Hematopoietic multipotent progenitor cell (in vitro differentiated cells): ENCODE measurements at places on chromosomes 6 and 20.

GRCh38 chr6:36986704-36987047 lies 680 bp upstream of the MTCH1 start:
- DNase-seq, result no peak

- no peak for DNase-seq
Observed at GRCh38 chr20:32135983-32136515, 26.5 kb downstream of the TM9SF4 start.

DNA sequence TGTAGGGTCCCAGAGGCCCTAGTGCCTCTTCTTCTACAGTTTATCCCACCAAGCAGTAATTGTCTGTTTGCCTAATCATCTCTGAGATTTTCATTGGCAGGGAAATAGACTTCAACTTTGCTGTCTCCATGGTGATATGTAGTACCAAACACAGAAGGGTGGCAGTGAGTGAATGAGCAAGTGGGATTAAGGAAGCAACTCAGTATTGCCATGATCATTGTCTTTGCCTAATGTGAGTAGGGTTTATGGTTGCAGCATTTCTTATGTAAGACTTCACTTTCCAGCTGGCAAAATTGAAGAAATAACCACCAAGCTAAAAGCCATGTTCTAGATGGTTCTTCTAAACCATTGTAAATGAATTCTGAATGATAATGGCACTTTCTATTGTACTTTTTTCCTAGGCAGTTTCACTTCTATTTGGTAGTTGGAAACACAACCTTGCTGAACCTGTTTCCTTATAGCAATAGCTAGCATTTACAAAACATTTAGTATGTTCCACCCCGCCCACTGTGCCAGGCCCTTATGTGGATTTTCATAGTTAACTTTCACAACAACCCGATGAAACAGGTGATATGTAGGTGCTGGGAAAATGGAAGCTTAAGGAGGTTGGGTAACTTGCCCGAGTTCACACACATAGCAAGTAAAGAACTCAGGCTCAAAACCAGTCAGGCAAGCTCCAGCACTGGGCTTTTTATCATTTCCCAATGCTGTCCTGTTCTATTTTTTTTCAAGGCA lies 32.0 kb downstream of the ZC2HC1B start:
- no peak for DNase-seq

- DNase-seq, result no peak
Observed at GRCh38 chr20:20334489-20334888, 33.4 kb upstream of the INSM1 start.

DNA sequence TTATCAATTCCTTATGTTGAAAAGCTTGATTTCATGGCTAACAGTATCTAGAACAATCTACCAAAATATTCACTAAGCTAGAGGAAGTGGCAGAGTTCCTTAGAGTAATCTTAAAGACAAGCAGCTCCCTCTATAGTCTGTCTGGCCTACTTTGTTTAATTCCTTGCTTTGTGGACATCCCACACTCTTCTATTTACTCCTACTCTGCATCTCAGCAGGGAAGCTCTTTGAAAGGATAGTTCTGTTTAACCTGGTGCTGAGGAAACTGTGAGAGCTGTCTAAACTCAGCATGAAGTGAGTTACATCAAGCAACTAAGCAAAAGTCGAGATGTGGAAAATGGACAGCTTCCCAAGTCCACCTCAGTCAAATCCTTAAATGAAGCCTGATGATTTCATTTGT lies 4.3 kb downstream of the REV3L start:
- peak; percentile 59 for DNase-seq

DNA sequence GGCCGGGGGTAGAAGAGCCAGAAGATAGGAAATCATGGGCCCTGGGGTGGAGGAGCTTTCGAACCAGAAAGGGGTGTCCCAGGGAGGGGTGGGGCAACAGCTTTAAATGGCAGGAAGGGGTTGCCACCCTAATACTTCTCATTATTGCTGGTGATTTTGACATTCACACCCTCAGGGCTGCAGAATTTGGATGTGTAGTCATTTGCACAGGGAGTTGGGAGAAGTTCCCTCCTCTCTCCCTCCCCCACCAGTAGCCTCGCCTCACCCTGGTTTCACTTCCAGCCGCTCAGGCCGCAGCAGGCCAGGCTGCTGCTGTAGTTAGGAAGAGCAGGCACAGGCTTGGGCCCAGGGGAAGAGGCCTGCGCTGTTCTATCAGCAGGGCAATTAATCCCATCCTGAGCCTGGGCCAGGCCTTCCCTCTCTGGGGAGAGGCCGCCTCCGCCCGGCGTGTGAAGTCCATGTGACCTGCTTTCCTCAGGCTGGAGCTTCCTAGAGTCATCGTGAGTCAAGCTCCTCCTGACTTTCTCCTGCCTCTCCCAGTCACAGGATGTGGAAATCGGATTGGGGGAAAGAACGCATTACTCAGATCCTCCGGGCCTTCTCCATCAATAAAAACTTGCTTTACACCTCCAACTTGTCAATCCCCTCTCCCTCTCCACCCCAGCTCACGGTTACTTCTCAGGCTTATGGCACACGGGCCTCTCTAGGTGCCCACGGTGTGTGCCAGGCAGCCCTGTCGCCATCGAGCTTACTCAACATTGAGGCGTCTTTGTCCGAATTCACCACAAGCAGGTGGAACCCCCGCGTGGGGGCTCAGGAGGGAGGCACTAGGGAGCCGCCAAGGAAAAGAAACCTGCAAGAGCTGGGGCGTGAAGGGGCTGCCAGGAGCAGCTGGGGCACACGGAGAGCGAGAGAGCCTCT lies 7.8 kb downstream of the ADTRP start:
- DNase-seq, result no peak

DNA sequence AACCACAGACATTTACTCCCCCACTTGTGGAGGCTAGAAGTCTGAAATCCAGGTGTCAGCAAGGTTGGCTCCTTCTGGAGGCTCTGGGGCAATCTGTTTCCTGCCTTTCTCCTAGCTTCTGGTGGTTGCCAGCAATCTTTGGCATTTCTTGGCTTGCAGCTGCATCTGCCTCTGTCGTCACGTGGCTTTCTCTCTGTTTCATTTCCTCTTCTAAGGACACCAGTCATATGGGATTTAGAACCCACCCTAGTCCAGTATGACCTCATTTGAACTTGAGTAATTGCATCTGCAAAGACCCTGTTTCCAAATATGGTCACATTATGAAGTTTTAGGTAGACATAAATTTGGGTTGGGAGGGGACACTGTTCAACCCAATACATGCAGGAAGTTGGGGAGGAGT lies 56.2 kb upstream of the EPB41L1 start:
- DNase-seq, result peak; percentile 74

GRCh38 chr6:160510976-160511617 lies 153.0 kb downstream of the LPA start:
- DNase-seq, result no peak

GRCh38 chr20:24962510-24962909 lies 13.4 kb downstream of the CST7 start:
- DNase-seq, result no peak

- DNase-seq, result no peak
Observed at GRCh38 chr6:162014069-162014811, 713.3 kb downstream of the PRKN start.

- no peak for DNase-seq
Observed at GRCh38 chr6:165090242-165090641, 219.2 kb downstream of the C6orf118 start.

GRCh38 chr6:94227741-94228140 lies 808.4 kb upstream of the EPHA7 start:
- no peak for DNase-seq

GRCh38 chr6:47759364-47759763 lies 22.5 kb upstream of the OPN5 start:
- no peak for DNase-seq

- DNase-seq, result no peak
Observed at GRCh38 chr20:57756921-57757320, 47.1 kb upstream of the PMEPA1 start.

- no peak for DNase-seq
Observed at GRCh38 chr6:137827411-137827940, 39.6 kb upstream of the TNFAIP3 start.

DNA sequence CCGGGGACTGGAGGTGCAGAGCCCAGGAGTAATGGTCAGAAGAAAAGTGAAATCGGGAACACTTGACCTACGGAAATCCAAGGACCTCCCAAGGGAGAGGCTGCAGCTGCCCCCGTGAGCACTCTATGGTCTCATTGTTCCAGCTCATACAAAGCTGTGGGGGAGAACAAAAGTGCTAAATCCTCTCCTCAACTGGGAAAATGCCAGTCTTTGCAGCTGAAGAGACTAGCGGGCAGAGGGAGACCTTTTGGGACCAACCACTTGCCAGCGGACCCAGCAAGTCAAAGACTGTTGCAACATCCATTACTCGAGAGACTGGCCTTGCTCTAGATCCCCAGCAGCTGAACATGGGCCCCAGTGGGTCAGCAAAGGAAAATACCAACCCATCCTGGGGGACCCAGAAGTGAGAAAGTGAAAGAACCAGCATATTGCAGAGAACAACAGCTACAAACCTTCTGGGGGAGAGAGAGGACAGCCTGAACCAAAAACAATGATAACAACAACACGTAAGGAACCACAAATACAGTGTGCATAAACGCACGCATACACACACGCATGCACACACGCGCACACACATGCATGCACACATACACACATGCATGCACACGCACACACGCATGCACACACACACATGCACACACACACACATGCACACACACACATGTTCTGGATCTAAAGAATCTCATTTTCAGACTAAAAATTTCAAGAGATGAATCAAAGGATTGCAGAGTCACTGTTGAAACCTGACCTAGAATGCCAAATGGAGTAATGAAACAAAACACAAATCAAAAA lies 24.7 kb upstream of the ELMO2 start:
- no peak for DNase-seq

DNA sequence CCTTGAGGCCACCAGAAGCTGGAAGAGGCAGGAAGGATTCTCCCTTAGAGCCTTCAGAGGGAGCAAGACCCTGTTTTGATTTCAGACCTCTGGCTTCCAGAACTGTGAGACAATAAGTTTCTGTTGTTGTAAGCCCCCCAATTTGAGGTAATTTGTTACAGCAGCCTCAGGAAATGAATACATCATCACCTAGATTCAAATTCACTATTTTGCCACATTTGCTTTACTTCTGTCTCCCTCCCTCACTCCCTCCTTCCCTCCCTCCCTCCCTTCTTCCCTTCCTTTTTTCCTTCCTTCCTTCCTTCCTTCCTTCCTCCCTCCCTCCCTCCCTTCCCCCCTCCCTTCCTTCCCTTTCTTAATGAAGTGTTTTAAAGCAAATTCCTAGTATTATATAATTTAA lies 58.1 kb upstream of the KIF13A start:
- DNase-seq, result no peak

- DNase-seq, result no peak
Observed at GRCh38 chr6:85058806-85059205, 294.4 kb upstream of the TBX18 start.

DNA sequence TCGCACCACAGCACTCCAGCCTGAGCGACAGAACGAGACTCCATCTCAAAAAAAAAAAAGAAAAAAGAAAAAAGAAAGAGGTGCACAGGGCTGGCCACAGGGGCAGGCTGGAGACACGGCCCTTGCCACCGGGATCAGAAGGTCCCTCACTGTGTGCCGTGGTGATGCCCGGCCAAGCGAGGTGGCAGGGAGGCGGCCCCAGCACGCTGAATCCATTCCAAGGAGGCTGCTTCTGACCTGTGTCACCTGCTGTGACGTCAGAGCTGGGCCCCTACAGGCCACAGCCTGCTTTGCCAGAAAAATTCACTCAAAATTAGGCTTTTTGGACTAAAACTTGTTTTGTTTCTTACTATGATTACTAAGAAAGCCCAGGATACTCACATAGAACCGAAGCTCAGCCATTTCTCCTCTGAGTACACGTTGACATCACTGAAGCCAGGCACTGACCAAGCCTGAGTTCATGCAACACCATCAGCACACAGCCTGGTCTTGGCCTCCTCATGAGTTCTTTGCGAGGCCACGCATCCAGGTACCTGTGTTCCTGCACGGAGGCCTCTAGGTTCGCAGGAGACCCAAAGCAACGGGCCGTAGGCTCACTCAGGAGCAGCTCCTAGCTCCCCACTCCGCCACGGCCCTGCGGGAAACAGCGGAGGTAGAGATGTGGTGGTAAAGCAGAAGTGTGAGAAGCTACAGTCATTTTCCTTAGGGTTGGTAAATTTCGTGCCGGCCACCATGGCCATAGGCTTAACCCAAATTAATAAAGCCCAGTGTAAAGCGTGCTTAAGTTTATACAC lies 67.8 kb downstream of the THBS2 start:
- DNase-seq, result no peak

DNA sequence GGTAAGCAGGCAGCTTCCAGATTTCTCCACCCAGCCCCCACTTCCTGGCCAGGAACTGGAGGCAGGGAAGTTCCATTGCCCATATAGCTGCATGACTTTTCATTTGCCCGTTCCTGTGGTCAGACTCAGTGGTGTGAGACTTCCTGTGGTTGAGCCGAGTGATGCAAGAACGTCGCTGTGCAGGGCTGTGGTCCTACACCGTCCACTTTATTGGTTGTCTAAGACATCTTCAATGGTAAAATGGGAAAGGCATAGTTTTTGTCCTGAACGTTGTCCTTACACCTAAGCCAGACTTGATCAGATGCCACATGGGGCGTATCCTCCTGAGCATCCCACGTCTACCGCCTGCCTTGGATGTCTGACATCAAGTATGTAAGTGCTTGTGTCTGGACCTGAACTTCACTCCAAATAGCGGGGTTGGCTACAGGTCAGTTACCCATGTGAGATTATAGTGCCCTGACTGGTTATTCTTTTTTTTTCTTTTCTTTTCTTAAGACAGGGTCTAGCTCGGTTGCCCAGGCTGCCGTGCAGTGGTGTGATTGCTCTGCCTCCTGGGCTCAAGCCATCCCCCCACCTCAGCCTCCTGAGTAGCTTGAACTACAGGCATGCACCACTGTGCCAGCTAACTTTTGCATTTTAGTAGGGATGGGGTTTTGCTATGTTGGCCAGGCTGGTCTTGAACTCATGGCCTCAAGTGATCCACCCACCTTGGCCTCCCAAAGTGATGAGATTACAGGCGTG lies 25.9 kb upstream of the GTSF1L start:
- DNase-seq, result no peak

GRCh38 chr20:7240490-7240889 lies 473.0 kb downstream of the BMP2 start:
- no peak for DNase-seq

DNA sequence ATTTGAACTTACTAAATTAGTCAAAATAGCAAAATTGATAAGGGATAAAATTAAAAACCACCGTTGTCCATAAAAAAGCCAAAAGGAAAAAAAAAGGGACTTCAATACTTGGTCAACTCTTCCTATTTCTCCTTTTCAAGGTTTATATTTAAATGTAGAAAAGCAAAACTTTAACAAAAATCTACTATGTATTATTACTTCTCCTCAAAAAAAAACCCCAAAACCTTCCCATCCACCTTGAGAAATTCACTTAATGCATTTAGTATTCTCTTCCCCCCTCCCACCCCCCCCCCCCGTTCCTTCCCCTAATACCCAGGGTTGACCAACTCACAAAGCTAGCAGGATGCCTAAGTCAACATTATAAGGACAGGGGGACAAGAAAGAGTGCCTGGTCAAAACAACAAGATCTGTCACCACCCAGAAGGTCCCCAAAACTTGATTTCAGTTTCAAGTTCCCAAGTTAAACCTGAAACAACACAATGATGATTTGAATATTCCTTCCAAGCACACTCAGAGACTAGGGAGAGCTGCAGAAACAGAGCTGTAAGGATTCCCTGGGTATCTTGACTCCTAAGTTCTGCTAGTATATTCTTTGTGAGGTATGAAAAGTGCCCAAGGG lies 14.6 kb downstream of the GMDS start:
- DNase-seq, result no peak
